Activated T-helper 2 cell treated with anti-CD3 and anti-CD28 coated beads, Interferon-gamma antibody, Interleukin-2, Interleukin-4, amounts not matched to agents 10 μg/mL and 5 μg/mL and 100 μg/mL, durations not matched to agents 14 hours and 24 hours and 36 hours (primary cell): ENCODE measurements at places on chromosomes 5 and 9. TPM values are rescaled to one million over a fixed set of nuclear protein-coding genes. Genes with fewer than 3 reads are reported as not detected.
A peak's percentile ranks its signal among the peaks of the same experiment; 100 is the strongest.

DNA sequence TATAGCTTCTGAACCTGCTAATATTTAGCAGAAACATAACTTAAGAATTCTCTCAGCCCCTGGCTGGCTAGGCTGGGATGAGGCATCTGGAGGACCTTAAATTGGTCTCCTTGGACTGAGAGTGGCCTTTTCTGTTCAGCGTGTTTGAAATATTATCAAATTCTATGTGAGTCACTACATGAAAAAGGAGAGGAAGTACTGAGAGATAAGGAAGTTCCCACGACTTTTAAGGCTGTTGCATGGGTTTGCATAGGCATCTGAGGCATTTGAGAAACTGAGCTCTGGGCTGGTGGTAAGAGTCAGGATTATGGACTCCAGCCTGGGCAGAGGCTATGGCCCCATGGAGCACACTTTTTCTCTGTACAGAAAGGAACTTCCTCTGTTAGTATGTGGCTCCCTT, 816.2 kb upstream of the GRAMD2B start:
- H3K4me3 ChIP-seq, result no peak overlapping the region
- H3K36me3 ChIP-seq, result no peaks in the 10 kb centered on the region
- DNase-seq, result no peak
- H3K27me3 ChIP-seq, result no peaks in the 10 kb centered on the region
- no peak overlapping the region for H3K27ac ChIP-seq

The GABRA1 gene
- not detected in 2 replicates for total RNA-seq

GRCh38 chr5:142883025-142883424, 112.8 kb downstream of the ARHGAP26 start:
- no peak for DNase-seq
- H3K27ac ChIP-seq, result no peak overlapping the region
- H3K36me3 ChIP-seq, result peaks cover 4% of the 10 kb centered on the region
- H3K4me1 ChIP-seq, result peaks cover 13% of the 10 kb centered on the region
- H3K27me3 ChIP-seq, result no peaks in the 10 kb centered on the region

The ACOT12 gene
- not detected in 2 replicates for total RNA-seq

The FRRS1L gene
- total RNA-seq, result not detected in 2 replicates

GRCh38 chr5:38645508-38645907, 89.1 kb upstream of the LIFR start:
- no peak for DNase-seq
- no peak overlapping the region for H3K4me3 ChIP-seq
- H3K36me3 ChIP-seq, result no peaks in the 10 kb centered on the region
- H3K4me1 ChIP-seq, result peaks cover 2% of the 10 kb centered on the region
- no peak overlapping the region for H3K27ac ChIP-seq
- peaks cover 2% of the 10 kb centered on the region for H3K27me3 ChIP-seq

- peaks cover 53% of the 10 kb centered on the region for H3K36me3 ChIP-seq
- no peak overlapping the region for H3K27ac ChIP-seq
- no peak for DNase-seq
- H3K27me3 ChIP-seq, result no peaks in the 10 kb centered on the region
- H3K4me3 ChIP-seq, result no peak overlapping the region
- H3K4me1 ChIP-seq, result no peaks in the 10 kb centered on the region
Measured at GRCh38 chr5:1329111-1329579, 15.8 kb downstream of the CLPTM1L start.

The ARID3C gene
- 0.14 and 0.21 TPM in 2 replicates for total RNA-seq

DNA sequence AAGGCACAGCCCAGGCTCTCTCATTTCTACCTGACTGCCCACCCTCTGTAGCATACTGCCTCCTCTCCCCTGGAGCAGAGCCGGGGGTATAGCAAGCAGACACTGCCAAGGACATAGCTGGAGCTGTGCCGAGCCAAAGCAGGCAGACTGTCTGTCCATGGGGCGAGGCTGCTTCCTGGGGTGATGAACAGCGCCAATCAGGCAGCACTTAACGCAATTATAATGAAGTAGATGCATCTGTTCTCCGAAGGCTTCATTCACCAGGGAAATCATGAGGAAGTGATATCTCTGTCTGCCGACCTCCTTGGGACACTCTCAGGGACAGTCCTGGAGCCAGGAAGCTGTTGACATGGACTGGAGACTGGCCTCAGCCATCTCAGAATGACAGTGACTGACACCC, 230.7 kb downstream of the ASTN2 start:
- H3K27ac ChIP-seq, result no peak overlapping the region
- no peaks in the 10 kb centered on the region for H3K27me3 ChIP-seq
- no peak overlapping the region for H3K4me3 ChIP-seq
- no peak for DNase-seq
- H3K4me1 ChIP-seq, result no peaks in the 10 kb centered on the region

DNA sequence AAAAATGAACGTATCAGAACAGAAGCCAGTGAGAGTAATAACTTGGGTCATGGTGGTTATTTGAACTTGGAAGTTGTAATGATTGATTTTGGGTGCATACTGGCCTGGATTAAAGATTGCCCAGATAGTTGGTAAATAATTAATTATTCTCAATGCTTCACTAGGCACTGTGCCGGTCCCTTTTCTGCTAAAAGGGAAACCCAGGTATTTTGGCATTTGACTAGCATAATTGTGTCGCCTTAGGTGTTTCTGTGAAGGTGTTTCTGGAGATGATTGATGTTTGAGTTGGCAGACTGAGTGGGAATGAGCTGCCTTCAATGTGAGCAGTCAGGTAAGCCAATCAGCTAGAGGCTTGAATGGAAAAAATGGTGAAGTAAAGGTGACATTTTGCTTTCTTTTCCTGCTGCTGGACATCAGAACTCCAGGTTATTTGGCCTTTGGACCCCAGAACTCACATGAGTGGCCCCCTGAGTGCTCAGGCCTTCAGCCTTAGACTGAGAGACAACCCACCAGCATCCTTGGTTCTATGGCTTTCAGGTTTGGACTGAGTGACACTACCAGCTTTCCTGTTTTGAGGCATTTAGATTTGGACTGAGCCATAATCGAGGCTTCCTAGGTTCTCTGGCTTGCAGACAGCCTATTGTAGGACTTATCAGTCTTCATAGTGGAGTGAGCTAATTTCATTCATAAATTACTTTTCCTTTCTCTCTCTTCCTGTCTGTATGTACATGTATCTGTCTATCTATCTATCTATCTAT, 120.7 kb upstream of the PAPPA start:
- DNase-seq, result no peak
- no peaks in the 10 kb centered on the region for H3K36me3 ChIP-seq
- no peak overlapping the region for H3K4me3 ChIP-seq
- no peak overlapping the region for H3K27ac ChIP-seq

- no peak for DNase-seq
- no peak overlapping the region for H3K27ac ChIP-seq
- no peaks in the 10 kb centered on the region for H3K4me1 ChIP-seq
- no peaks in the 10 kb centered on the region for H3K27me3 ChIP-seq
- H3K4me3 ChIP-seq, result no peak overlapping the region
Measured at GRCh38 chr5:178818094-178818493, 41.7 kb upstream of the ZNF354B start.

The COL23A1 gene
- not detected in 2 replicates for total RNA-seq

GRCh38 chr5:133714161-133714915, 102.0 kb upstream of the FSTL4 start:
- no peak overlapping the region for H3K4me3 ChIP-seq
- H3K27me3 ChIP-seq, result peaks cover 16% of the 10 kb centered on the region
- no peaks in the 10 kb centered on the region for H3K4me1 ChIP-seq
- DNase-seq, result no peak
- no peak overlapping the region for H3K27ac ChIP-seq

DNA sequence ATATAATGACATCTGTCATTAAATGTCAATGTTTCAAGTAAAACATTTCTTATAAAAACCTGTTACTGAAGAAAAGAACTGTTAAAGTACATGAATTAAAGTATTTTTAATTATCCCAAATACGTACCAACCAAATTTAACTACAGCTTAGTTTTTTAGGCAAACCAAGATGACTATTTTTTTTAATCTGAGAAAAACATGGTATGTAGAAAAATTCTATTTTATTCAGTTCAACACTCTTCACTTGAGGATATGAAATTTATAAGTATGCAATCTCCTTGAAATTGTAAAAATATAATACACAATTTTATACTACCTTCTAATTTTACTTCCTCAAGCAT, 75.3 kb upstream of the IFNE start:
- no peak overlapping the region for H3K4me3 ChIP-seq
- peaks cover 15% of the 10 kb centered on the region for H3K4me1 ChIP-seq
- no peak for DNase-seq
- no peak overlapping the region for H3K27ac ChIP-seq
- no peaks in the 10 kb centered on the region for H3K36me3 ChIP-seq

GRCh38 chr9:77018058-77018968, 1.1 kb upstream of the FOXB2 start:
- H3K4me3 ChIP-seq, result no peak overlapping the region
- H3K27ac ChIP-seq, result no peak overlapping the region
- H3K27me3 ChIP-seq, result peaks cover 82% of the 10 kb centered on the region
- peaks cover 12% of the 10 kb centered on the region for H3K4me1 ChIP-seq
- no peak for DNase-seq

- H3K27me3 ChIP-seq, result peaks cover 8% of the 10 kb centered on the region
- no peak for DNase-seq
- no peak overlapping the region for H3K27ac ChIP-seq
- H3K36me3 ChIP-seq, result no peaks in the 10 kb centered on the region
- H3K4me1 ChIP-seq, result no peaks in the 10 kb centered on the region
- no peak overlapping the region for H3K4me3 ChIP-seq
Measured at GRCh38 chr5:76144513-76145274, 61.5 kb downstream of the SV2C start.

GRCh38 chr9:88312045-88312444, 76.2 kb upstream of the SPIN1 start:
- H3K4me3 ChIP-seq, result peak overlapping the region; percentile 27
- peaks cover 3% of the 10 kb centered on the region for H3K27me3 ChIP-seq
- H3K27ac ChIP-seq, result peak overlapping the region; percentile 91
- peaks cover 54% of the 10 kb centered on the region for H3K4me1 ChIP-seq
- DNase-seq, result no peak

The BNIP1 gene
- total RNA-seq, result 22.6 and 23.2 TPM in 2 replicates

The FOXD4L6 gene
- total RNA-seq, result 0.18 TPM in 1 of 2 replicates, not detected in the other

The TRIM14 gene
- 37.7 and 41.5 TPM in 2 replicates for total RNA-seq

DNA sequence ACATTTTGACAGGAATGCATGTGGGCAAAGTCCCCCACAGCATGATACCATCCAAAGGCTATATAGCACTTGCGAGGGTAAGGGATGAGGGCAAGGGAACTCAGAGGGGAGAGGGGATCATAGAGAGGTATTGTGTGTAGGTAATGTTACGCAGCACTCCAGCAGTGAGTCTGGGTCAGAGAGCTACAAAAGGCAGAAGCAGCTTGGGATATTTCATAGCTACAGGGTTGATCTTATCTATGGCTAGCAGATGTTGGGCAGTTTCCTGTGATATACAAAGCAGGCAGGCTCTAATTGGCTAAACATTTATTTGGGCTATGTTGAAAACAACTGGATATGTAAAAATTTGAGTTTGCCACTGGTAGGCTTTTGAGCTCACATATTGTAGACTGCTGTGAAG, 17.8 kb upstream of the SLCO4C1 start:
- H3K27ac ChIP-seq, result no peak overlapping the region
- H3K4me3 ChIP-seq, result no peak overlapping the region
- no peaks in the 10 kb centered on the region for H3K36me3 ChIP-seq
- no peaks in the 10 kb centered on the region for H3K4me1 ChIP-seq
- no peak for DNase-seq

The SPINK13 gene
- not detected in 2 replicates for total RNA-seq

DNA sequence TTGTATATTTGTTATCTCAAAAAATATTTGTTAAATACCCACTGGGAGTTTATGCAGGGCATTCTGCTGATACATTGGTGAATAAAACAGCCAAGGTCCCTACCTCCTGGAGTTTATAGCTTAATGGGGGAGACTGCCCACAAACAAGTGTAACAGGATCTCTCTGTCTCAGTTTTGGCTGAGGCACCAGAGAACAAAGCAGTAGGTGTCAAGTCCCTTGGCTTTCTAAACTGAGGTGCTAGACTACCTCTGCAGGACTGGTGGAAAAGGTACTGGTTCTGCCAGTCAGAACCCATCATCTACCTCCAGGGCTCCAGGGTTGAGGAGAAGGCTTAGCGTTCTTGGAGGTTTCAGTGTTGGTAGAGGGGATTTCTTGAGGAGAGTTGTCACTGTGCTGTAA, 188.4 kb upstream of the ELL2 start:
- no peak overlapping the region for H3K4me3 ChIP-seq
- no peaks in the 10 kb centered on the region for H3K27me3 ChIP-seq
- no peak for DNase-seq
- H3K27ac ChIP-seq, result no peak overlapping the region
- H3K36me3 ChIP-seq, result no peaks in the 10 kb centered on the region

DNA sequence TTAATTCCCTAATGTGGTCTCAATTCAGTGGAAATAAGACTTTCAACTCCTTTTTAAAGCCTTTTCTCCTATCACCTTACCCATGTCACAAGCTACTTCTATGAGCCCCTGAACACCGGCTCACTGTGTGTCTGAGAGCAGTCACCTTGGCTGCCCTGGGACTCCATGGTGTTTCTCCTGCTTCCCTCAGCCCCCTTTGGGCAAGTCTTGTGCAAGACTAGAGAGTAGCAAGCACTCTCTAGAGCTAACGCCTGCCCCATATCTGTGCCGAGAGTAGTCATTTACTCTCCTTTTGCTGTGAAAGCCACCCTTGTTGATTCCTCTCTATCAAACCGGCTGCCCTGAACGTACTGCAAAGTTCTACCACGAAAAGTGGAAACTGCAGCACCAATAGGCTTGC, 77.9 kb upstream of the DAB2 start:
- H3K36me3 ChIP-seq, result no peaks in the 10 kb centered on the region
- no peak for DNase-seq
- no peak overlapping the region for H3K4me3 ChIP-seq
- peaks cover 2% of the 10 kb centered on the region for H3K27me3 ChIP-seq
- no peaks in the 10 kb centered on the region for H3K4me1 ChIP-seq
- H3K27ac ChIP-seq, result no peak overlapping the region

The GABRA6 gene
- not detected in 2 replicates for total RNA-seq

DNA sequence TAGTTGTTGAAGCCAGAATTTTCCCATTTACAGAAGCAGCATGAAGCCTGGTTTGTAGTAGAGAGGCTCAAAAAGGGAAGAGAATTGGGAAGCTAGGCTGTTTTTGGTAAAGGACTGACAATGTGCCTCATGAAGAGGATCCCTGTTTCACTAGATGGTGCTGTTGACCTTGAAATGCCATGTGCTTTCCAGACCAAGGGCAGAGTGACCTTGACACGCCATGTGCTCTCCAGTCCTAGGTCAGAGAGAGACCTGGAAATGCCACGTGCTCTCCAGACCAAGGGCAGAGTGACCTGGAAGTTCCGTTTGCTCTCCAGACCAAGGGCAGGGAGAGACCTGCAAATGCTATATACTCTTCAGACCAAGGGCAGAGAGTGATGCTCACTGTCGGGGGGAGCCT, 32.0 kb downstream of the UNC13B start:
- H3K27ac ChIP-seq, result no peak overlapping the region
- DNase-seq, result no peak
- H3K4me1 ChIP-seq, result no peaks in the 10 kb centered on the region
- H3K36me3 ChIP-seq, result no peaks in the 10 kb centered on the region

The KLF9 gene
- total RNA-seq, result 13.5 and 13.7 TPM in 2 replicates

GRCh38 chr5:157924931-157925729, 66.2 kb upstream of the CLINT1 start:
- H3K27me3 ChIP-seq, result no peaks in the 10 kb centered on the region
- H3K27ac ChIP-seq, result no peak overlapping the region

- DNase-seq, result no peak
- H3K27ac ChIP-seq, result no peak overlapping the region
- peaks cover 3% of the 10 kb centered on the region for H3K36me3 ChIP-seq
- H3K4me1 ChIP-seq, result peaks cover 4% of the 10 kb centered on the region
- H3K4me3 ChIP-seq, result no peak overlapping the region
- H3K27me3 ChIP-seq, result no peaks in the 10 kb centered on the region
Measured at GRCh38 chr5:78369680-78370079, 9.3 kb downstream of the SCAMP1 start.
